ENCODE measurements at places on chromosomes 16 and 17.

GRCh38 chr17:58289869-58290268 is 9.1 kb upstream of the MPO start:
- DNase-seq, result no peak

DNA sequence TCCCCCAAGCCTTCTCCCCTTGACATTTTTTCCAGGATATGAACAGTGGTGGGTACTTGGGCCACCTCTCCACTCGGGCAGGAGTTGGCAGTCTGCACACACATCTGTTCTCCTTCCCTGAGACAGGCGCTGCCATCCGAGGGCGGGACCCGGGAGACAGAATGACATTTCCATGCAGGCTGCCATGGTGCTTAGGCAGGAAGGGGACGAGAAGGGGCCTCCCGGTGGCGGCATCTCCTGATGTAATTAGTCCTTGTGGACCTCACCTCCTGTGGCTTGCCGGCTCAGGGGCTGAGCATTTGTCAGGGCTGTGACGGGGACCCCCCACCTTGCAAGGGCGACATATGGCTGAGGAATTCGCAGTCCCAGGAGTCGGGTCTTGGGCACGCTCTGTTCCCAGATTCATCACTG is 197.2 kb downstream of the FOXL1 start:
- peak; percentile 18 for DNase-seq

- DNase-seq, result peak; percentile 20
Observed at GRCh38 chr16:58500430-58501241, 693 bp downstream of the NDRG4 start.

DNA sequence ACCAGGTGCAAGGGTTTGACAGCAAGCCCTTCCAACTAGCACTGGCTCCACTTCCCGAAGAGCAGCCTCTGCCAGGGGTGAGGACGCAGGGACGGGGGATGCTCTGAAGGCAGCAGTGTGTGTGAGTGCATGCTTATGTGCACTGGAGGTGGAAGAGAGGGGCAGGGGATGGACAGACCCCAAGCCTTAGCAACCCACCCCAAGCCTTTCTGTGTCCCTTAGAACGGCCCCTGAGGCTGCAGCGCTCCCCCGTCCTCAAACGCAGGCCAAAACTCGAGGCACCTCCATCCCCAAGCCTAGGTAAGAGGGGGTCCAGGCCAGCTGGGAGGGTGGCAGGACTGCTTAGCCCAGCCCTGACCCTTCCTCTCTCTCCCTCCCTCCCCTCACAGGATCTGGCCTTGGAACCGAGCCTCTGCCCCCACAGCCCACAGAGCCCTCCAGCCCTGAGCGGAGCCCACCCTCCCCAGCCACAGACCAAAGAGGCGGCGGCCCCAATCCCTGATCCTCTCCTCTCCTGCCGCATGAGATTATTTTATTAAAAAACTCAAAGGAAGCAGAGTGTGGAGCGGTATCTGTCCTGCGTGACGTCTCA is 2.9 kb downstream of the ACD start:
- DNase-seq, result no peak

DNA sequence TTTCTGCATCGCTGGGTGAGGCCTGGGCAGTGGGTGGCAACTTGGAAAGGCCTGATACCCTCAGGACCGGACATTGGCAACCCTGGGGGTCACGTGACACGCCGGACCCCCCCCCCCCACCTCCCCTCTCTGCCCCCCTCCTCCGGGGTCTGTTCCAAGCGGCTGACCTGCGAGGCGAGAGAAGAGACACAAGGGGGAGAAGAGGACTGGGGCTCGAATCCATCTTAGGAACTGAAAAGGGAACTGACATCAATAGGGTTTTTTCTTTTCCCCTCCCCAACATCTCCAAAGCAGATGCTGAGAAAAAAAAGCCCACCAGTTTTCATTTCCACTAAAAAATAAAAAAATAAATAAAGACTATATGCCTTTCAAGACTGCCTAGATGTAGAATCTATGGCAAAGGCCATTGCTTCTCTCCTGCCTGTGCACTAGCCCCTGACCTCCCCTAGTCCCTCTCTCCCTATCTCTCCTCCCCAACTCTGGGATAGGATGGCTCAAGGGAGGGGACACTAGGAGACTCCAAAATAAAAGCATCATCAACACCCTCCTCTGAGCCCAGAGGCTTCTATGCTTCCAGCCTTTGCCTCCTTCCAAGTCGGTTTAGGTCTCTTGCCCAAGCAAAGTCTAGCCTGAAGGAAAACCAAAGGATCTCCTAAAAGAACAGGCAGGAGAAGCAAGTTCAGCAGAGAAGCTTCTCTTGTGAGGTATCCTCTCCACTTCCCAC is 7.7 kb upstream of the HOXB2 start:
- no peak for DNase-seq

GRCh38 chr16:56594292-56594619 is 4.9 kb downstream of the MT3 start:
- no peak for DNase-seq

- DNase-seq, result no peak
Observed at GRCh38 chr16:78154729-78155461, 55.4 kb downstream of the WWOX start.

- peak; percentile 36 for DNase-seq
Observed at GRCh38 chr17:62895320-62896301, 70.4 kb upstream of the TANC2 start.

GRCh38 chr16:23414731-23415130 is 38.3 kb downstream of the COG7 start:
- DNase-seq, result no peak

GRCh38 chr17:1108765-1109605 is 70.8 kb downstream of the ABR start:
- DNase-seq, result peak; percentile 83

DNA sequence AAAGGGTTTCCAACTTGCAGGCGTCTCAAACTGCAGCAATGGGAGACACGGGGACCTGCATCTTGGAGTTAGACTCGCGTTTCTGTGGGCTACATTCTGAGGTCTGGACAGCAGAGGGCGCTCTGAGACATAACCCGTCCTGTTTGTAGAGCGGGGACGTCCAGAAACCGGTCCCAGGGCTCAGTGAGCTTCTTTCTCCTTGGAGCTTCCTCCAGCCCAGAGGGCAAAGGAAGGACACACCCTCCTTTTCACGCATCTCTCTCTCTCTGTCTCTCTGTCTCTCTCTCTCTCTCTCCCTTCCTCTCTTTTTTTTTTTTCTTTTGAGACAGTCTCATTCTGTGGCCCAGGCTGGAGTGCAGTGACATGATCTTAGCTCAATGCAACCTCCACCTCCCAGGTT is 19.8 kb downstream of the COX4I1 start:
- peak; percentile 77 for DNase-seq

DNA sequence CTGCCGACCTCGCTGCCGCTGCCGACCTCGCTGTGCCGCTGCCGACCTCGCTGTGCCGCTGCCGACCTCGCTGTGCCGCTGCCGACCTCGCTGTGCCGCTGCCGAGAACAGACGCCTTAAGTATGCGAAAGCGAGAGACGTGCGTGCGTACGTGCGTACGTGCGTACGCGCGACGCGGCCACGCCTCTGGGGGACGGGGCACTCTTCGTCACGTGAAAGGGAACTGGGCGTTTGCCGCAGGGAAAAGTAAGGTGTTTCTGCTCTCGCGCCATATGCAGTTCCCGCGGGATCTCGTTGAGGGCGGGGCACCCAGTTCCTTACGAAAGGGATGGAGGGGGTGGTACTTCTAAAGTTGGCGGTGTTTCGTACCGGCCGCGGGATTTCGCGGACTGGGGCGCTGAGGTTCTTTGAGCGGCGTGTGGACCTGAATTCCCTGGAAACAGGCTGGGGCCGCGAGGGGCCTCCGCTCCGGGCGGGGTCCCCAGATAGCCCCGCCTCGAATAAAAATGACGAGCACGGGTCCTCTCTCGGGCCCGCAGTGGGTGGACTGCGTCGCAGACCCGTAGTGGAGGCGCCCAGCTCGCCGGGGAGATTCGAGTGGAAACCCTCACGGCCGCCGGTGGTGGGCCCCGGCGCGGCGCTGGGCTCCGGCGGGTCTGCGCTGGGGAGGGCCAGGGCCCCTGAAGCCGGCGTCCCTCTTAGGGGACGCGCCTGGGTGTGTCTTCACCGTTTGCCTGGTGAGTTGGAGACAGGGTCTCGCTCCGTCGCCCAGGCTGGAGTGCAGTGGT is at the start of gene EIF4A3:
Gene EIF4A3 (minus strand): TSS at position 94 of the 788 bp plus-strand sequence. CDS start 167 bp downstream, outside the sequence.
- peak; percentile 100 for DNase-seq

DNA sequence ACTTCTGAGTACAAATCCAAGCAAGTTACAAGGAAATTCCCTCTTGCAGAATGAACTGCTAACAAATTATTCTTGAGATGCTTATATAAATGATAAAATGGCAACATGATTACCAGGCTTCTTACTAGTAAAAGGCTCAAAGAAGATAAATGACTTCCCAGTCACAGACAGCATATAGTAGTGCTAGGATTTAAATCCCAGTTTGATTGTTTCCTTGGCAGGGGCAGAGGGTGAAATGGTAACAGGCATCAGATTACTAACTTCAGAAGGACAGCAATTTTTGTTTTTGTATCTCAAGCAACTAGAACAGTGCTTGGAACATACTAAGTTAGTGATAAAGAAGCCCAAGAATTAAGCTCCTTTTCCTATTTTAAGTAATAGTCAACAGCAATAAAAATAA is 102.8 kb downstream of the SSH2 start:
- DNase-seq, result no peak

- DNase-seq, result no peak
Observed at GRCh38 chr17:51653878-51654277, 393.5 kb downstream of the UTP18 start.

DNA sequence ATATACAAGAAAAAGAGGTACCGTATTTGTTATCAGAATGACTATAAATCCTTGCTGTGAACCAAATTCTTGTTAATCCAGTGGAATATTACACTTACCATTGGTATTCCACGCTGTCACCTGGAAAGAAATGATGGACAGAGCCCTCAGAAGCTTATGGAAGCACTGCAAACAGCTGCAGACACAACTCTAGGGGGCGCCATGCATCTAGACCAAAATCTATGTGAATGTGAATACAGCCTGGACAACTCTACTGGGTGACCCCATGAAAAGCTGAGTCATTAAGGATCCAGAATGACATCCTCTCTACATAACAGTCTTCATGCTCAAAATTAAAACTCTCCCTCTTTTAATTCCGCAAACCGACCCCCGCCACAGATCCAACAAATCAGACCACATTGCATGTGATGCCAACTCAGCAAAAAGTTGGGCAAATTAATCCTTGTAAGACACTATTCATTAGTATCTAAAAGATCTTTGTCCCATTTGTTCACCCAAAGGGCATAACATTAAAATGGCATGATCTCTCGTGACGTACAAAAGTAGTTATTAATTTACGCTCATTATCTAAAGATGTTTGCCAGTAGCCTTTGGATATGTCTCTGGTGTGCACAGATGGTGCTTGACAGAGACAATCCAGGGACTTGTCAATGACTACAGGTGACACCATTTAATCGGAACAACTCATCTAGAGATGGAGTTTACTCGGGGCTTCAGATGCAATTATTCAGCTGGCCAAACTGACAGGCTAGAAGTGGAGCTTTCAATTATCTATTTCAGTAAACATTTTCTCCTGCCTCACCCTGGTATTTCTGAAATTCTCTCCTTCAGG is 552.7 kb upstream of the PSMD7 start:
- no peak for DNase-seq

DNA sequence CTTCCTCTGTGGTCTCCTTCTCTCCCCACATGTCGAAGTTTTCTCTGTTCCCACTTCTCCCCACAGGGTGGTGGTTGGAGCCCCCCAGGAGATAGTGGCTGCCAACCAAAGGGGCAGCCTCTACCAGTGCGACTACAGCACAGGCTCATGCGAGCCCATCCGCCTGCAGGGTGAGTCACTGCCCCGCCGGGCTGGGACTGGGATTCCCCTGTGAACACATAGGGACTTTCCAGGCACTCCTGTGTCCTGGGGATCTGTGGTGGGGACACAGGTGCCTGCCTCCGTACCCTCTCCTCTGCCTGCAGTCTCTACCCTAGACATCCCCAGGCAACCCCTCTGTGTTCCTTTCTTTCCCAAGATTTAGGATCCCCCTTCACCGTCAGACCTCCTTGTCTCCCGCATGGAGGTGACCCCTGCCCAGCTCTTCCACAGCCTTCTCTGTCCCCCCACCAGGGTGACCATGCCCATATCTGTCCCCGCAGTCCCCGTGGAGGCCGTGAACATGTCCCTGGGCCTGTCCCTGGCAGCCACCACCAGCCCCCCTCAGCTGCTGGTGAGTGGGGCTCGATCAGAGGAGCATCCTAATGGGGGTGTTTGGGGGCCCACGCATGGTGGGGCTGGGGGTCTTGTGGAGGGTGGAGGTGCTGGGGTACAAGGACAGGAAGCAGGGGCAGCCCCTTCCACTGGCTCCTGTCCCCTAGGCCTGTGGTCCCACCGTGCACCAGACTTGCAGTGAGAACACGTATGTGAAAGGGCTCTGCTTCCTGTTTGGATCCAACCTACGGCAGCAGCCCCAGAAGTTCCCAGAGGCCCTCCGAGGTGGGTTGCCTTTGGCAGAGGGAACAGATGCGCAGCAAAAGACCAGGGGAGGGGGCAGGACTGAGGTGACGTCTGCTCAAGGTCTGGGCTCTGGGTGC is 5.8 kb downstream of the ITGAM start:
- DNase-seq, result peak; percentile 16

DNA sequence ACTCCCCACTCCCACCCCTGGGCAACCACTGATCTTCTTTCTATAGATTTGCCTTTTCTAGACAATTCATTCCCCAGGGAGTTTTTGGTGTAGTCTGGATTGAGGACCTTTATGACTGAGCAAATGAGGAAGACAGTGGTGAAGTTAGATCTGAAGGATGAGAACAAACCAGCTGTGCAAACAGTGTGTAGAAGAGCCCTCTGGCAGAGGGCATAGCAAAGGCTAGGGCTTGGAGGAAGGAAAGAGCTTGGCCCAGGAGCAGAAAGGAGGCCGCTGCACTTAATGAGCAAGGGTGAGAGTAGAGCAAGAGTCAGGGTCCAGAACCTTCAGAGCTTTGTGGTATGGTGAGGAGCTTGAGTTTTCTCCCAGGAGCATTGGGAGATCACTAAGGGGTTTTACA is 352.7 kb downstream of the CA10 start:
- DNase-seq, result no peak

- no peak for DNase-seq
Observed at GRCh38 chr16:27724482-27725235, 174.7 kb downstream of the KATNIP start.

DNA sequence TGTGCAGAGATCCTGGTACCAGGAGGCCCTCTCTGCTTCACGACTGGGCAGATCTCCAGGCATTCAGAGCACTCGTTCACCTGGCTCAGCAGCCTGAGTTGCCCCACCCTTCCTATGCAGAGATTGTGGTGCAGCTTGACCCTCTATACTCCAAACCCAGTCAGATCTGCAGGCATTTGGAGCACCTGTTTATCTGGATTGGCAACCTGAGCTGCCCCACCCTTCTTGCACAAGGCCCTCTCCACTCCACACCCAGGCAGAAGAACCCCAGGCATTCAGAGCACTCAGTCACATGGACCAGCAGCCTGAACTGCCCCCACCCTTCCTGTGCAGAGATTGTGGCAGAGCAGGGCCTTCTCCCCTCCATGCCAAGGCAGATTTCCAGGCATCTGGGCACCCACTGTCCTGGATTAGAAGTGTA is 88.4 kb upstream of the CDH5 start:
- DNase-seq, result no peak

GRCh38 chr17:27069842-27070508 is 223.9 kb upstream of the WSB1 start:
- DNase-seq, result no peak

- peak; percentile 90 for DNase-seq
Observed at GRCh38 chr16:53503991-53504663, 1.1 kb upstream of the AKTIP start.
